Activated CD4-positive, alpha-beta T cell treated with anti-CD3 and anti-CD28 coated beads, Interleukin-2, amount 10 ng/mL, durations not matched to agents 7 days and 5 days (primary cell): ENCODE measurements at places on chromosomes 1 and 21. TPM values are rescaled to one million over a fixed set of nuclear protein-coding genes. Genes with fewer than 3 reads are reported as not detected.

The SLC50A1 gene
- total RNA-seq, result 42.3 TPM

DNA sequence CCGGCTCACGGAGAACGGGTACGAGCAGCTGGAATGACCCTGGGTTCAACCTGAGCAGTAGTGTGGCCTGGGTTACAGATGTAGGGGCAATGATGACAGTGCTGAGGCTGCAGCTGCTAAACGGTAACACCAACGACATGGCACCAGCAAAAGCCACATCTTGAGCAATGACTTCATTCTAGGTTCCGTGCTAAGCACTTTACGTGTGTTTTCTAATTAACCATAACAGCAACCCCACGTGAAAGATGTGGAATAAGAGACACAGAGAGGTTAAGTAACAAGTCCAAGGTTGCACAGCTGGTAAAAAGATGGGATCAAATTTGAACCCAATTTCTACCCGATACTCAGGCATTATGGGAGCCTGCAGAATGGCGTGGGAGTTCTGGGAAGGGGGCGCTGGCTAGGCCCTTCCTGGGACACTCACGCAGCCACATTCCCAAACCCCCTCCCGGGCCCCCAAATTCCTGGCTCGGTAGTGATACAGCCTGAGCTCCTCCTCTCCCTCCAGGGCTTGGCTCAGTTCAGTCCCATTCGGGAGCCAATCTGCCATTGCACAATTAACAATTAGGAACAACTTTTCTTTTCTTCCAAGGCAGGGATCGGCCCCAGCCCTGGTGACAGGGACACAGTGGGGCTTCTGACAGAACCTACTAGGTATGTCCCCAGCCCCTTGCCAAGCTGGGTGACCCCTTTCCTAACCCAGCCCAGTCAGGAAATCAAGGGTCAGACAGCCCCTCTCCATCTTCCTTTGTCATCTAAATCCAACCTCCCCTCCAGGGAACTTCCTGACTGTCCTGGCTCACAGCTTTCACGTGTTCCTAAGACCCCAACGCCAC lies 23.8 kb upstream of the ECE1 start:
- DNase-seq, result no peak

GRCh38 chr1:233127157-233127556 lies 168.4 kb downstream of the PCNX2 start:
- DNase-seq, result no peak

The OR2T35 gene
- not detected for total RNA-seq

DNA sequence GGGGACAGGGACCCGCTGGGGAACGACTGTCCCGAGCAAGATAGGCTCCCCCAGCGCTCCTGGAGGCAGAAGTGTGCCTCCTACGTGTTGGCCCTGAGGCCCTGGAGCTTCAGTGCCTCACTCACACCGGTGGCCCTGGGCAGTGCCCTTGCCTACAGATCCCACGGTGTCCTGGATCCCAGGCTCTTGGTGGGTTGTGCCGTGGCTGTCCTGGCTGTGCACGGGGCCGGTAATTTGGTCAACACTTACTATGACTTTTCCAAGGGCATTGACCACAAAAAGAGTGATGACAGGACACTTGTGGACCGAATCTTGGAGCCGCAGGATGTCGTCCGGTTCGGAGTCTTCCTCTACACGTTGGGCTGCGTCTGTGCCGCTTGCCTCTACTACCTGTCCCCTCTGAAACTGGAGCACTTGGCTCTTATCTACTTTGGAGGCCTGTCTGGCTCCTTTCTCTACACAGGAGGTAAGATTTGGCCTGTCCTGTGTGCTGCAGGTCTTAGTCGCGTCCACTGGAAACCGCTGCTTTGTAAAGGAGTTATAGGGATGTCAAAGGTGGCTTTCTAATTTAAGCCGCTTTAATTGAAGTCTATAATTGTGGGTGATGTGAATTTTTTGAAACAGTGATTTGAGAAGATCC lies 717 bp downstream of the UBIAD1 start:
- DNase-seq, result no peak

- peak; percentile 87 for DNase-seq
Measured at GRCh38 chr1:11272832-11273594, at the start of gene UBIAD1. Gene UBIAD1 (plus strand): TSS chr1:11273198. CDS start chr1:11273532, 334 bp downstream.

- DNase-seq, result no peak
Measured at GRCh38 chr1:228013935-228014930, 7.4 kb downstream of the WNT3A start.

- no peak for DNase-seq
Measured at GRCh38 chr1:3121401-3122210, 52.6 kb downstream of the PRDM16 start.

- DNase-seq, result no peak
Measured at GRCh38 chr21:45999581-46000181, 18.1 kb downstream of the COL6A1 start.

The KCNJ9 gene
- not detected for total RNA-seq

The COA6 gene
- 46.2 TPM for total RNA-seq

DNA sequence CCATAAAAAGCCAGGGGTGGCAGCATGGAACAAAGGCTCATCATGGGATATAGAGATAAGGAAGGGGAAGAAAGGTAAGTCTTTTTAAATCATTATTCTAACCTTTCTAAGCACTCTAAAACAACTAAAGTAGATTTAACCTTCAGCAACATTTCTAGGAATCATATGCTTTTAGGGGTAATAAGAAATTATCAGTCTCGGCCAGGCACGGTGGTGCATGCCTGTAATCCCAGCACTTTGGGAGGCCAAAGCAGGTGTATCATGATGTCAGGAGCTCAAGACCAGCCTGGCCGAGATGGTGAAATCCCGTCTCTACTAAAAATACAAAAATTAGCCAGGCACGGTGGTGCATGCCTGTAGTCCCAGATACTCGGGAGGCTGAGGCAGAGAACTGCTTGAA lies 20.3 kb upstream of the PHTF1 start:
- DNase-seq, result no peak

DNA sequence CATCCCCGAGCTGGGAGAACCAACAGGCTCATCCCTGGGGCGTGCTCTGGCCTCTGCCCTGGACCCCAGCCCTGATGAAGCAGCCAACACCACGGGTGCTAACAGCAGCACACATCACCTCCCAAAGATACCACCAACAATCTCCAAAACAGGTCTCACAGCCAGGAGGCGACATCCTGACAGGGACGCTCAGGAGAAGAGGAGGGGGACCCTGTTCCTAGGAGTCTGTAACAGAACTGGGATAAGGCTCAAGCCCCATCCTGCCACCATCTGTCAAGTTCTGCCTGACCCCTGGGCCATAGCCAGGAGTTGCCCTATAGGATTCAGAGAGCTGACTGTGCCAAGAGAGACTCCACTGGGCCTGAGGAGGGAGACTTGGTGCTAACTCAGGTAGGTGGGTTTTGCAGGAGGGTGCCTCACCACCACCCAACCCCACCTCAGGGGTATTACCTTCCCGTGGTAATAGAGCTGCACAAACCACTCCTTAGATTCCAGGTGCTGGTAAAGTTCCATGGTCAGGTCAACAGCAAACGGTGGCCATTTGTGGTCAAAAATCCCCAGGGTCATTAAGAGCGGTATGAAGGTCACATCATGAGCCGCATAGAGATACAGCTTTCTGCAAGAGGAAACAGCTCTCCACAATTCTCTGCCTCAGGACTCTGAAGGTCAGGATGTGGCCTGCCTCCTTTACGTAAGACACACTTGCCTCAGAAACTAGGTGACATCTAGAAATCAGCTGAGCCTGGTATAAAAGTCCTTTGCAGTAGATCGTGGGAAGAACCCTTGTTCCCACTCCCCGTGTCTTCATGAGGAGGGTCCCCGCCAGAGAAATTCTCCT lies 22.3 kb downstream of the ACP6 start:
- DNase-seq, result peak; percentile 59

GRCh38 chr1:66395202-66396061 lies 138.5 kb upstream of the SGIP1 start:
- DNase-seq, result no peak

The ST6GALNAC3 gene
- 0.25 TPM for total RNA-seq

DNA sequence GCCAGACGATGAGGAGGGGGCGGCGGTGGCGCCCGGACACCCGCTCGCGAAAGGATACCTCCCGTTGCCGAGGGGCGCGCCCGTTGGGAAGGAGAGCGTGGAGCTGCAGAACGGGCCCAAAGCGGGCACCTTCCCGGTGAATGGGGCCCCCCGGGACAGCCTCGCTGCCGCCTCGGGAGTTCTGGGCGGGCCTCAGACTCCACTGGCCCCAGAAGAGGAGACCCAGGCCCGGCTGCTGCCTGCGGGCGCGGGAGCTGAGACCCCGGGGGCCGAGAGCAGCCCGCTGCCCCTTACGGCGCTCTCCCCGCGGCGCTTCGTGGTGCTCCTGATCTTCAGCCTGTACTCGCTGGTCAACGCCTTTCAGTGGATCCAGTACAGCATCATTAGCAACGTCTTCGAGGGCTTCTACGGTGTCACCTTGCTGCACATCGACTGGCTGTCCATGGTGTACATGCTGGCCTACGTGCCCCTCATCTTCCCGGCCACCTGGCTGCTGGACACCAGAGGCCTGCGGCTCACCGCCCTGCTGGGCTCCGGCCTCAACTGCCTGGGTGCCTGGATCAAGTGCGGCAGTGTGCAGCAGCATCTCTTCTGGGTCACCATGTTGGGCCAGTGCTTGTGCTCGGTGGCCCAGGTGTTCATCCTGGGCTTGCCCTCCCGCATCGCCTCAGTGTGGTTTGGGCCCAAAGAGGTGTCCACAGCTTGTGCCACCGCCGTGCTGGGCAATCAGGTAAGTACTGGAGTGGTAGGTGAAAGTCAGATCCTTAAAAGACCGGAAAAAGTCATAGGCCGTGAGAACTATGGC lies 588 bp downstream of the FLVCR1 start:
- DNase-seq, result peak; percentile 30

The NFASC gene
- not detected for total RNA-seq

The RGS2 gene
- total RNA-seq, result 3.4 TPM

GRCh38 chr1:204152310-204153044 lies 633 bp upstream of the ETNK2 start:
- no peak for DNase-seq

DNA sequence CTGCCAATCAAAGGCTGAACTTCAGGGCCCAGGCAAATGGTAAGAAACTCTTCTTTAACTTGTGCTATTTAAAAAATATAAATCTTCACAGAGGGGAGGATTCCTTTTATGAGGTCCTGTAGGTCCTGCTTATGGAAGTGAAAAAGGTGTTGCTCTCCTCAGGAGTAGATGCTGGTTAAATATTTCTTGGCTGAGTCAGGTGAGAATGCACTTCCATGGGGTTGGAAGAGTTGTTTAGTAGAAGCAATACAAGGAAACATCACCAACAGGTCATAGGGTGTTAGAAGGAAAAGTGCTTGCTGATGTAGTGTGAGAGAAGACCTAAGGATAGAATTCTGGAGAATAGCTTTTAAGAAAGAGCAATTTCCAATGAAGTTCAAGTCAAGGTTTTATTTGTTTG lies 42.2 kb upstream of the ATP1A1 start:
- DNase-seq, result no peak
